ENCODE measurements at places on chromosomes 1 and 21. TPM values are rescaled to one million over a fixed set of nuclear protein-coding genes. Genes with fewer than 3 reads are reported as not detected.

- no peak for DNase-seq
Observed at GRCh38 chr1:93864175-93864574, 14.8 kb downstream of the DNTTIP2 start.

ERVH48-1 gene
- polyA plus RNA-seq = 1.8 TPM

GRCh38 chr1:215710036-215710898 lies 143.2 kb downstream of the KCTD3 start:
- peak; percentile 59 for DNase-seq

LCE1C gene
- not detected for polyA plus RNA-seq

DNA sequence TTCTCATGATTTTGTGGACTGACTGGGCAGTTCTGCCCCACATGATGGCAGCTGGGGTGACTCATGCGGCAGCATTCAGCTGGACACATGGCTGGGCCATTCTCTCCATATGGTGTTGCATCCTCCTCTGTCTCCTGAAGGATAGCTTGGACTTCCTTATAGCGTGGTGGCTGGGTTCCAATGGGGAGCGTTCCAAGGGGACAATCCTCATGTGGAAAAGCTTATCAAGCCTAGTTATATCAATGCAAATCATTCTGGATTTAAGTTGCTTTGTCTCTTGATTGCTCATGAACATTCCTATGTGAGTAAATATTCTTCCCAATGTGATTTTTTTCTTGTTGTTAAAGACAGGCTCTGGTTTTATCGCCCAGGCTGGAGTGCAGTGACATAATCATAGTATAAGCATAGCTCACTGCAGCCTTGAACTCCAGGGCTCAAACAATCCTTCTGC lies 13.2 kb upstream of the SLC2A1 start:
- DNase-seq = no peak

ENO1 gene
- polyA plus RNA-seq = 2,835 TPM

LCE1F gene
- not detected for polyA plus RNA-seq

DNA sequence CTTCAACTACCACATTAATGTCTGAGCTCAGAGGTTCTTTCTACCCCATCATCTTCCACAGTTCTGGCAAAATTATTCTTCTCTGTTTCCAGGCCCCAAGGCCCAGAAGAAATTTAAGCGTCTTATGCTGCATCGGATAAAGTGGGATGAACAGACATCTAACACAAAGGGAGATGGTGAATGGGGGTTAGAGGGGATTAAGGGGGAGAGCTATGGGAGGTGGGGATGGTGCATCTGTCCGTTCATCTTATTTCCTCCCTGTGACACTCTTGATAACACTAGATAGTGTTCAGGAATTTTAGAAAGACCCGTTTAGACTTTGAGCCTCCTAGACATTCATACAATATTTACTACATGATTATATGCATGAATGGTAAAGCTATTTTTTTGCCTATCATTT lies 17.6 kb upstream of the RPRD2 start:
- no peak for DNase-seq

SH3D21 gene
- polyA plus RNA-seq = 8.6 TPM

DNA sequence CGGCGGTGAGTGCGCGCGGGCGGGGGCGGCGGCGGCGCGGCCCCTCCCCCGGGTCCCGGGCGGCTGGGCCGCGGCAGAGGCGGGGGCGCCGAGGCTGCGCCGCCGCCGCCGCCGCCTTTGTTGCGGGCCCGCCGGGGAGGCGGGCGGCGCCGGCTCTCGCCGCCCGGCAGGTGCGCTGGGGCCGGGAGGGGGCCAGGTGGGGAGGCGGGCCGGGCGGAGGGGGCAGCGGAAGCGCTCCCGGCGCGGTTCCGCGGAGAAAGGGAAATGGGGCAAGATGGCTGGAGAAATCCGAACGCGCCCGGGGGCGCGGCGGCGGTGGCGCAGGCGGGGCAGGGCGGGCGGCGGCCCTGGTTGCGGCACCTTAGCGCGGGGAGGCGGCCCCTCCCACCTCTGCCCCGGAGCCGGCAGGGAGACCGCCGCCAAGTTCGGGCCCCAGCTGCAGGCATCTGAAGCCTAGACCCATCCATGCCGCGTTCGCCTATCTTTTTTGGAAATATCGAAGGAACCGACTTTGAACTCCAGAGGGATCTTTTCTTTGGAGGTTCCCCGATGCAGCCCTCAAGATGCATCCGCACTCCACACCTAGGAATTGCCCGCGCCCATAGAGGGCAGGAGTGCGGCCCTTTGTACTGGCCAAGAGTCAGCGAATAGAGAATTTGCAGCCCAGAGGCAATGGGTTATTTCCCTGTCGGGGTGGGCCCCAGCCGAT lies 479 bp downstream of the POGK start:
- DNase-seq = peak; percentile 17

RGS13 gene
- not detected for polyA plus RNA-seq

DNA sequence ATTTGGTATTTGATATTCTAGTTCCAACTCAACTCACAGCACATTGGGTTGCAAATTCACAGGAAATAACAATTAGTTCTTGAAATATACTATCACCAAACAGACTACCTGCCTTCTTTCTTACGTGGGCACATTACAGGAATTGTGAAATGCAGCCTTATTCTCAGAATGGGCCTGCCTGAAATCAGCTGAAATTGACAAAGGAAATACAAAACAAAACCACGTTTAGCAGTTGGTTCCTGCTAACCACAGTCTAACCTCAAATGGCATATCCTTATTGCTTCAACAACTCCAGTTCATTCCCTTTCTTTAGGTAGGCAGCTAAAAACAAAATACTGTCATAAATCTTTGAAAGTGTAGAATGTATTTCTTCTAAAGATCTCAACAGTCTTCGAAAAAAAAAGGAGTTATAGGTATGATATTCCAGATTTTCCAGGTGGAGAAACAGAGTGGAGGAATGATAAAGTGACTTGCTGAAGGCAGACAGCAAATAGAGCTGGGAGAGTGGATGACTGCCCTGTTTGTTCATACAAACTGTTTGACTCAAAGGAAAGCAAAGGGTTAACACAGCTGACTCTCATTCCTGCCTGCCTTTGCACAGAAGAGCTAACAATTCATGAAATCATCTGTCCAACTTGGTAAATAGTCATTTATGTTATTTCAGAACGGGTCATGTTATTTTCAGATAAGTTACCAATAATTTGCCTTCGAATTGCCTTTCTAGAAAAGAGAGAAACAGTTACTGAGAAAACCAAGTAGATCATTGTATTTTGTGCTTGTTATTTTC lies 1.6 kb upstream of the GREM2 start:
- DNase-seq = no peak

GRCh38 chr1:19220991-19221390 lies 10.9 kb upstream of the UBR4 start:
- no peak for DNase-seq

DNA sequence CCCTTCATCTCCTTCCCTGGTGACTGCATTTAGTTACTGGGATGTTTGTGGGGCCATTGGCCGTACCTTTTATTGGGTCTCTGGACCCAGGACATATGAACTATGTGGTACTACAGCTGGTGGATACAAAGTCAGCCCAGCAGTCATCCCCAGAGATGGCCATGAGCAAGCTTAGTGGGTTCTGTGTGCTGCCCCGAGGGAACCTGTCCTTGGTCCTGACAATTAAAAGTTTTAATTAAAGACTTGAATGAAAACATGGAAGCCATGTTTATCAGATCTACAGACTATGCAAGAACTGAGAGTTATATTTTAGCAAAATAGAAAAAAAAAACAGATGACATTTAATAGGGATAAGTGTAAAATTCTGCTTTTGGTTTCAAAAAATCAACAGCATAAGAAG lies 2.8 kb upstream of the NES start:
- no peak for DNase-seq

C4BPB gene
- polyA plus RNA-seq = 266 TPM

- DNase-seq = no peak
Observed at GRCh38 chr21:18986197-18986596, 582.6 kb upstream of the TMPRSS15 start.

PROK1 gene
- not detected for polyA plus RNA-seq

MRAP gene
- polyA plus RNA-seq = 0.57 TPM

MAP3K6 gene
- 3.2 TPM for polyA plus RNA-seq

GRCh38 chr1:210697185-210697584 lies 368.5 kb downstream of the HHAT start:
- DNase-seq = no peak

- DNase-seq = no peak
Observed at GRCh38 chr1:173195596-173196088, 11.5 kb downstream of the TNFSF4 start.

DNA sequence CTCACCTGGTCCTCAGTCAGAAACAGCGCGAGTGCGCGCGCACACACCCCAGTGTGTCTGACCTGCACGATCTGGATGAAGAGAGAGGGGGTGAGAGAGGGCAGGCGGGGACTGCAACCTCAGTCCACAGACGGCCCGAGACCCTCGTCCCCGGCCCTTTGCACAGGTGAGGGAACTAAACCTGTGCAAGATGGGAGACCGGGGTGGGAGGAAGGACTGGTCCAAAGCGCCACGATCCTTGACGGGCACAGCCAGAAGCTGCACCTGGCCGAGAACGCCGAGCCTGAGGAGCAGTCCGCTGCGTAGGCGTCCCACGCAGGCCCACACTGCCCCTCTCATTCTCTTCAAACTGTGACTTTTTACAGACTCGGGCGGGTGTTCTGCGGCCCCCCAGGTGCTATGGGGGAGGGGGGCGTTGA lies 519 bp upstream of the IQCC start:
- no peak for DNase-seq

DNA sequence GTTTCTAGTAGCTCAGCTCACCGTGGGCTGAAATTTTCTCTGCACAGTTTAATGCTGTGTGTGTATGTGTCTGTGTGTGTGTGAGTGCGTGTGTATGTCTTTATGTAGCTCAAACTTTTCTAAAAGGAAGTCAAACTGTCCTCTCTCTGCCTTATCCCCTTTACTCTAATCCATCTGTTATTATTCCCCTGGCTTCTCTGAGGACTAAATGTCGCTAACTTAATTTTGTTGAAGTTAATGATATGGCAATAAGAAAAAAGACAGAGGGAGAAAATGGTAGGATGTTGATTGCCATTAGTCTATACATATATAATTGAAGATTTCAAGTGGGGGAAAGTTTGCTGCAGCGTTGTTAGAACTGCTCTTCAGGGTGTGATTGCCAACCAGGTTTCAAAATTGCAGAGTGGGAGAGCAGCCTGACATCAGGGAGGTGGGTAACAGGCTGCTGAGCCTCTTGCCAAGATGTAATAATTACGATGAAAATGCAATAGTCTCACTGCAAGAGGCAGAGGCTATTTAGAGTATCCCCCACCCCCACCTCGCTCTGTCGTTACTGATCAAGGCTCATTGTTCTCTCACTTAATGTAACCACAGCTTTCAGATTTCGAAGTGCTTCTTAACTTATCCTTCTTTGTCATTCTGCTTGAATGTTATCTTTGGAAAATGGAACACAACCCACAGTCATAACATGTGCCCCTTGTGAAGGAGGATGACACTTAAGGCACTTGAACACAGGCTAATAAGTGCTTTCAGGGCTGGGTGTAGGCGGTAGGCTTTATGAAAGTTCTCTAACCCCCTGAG lies 559.0 kb upstream of the PLXNA2 start:
- no peak for DNase-seq

- no peak for DNase-seq
Observed at GRCh38 chr1:192984080-192984479, 75.1 kb downstream of the UCHL5 start.

GRCh38 chr1:29033829-29034466 lies 89.8 kb downstream of the TMEM200B start:
- peak; percentile 50 for DNase-seq

PTGFR gene
- polyA plus RNA-seq = not detected

KMO gene
- 0.01 TPM for polyA plus RNA-seq

DNA sequence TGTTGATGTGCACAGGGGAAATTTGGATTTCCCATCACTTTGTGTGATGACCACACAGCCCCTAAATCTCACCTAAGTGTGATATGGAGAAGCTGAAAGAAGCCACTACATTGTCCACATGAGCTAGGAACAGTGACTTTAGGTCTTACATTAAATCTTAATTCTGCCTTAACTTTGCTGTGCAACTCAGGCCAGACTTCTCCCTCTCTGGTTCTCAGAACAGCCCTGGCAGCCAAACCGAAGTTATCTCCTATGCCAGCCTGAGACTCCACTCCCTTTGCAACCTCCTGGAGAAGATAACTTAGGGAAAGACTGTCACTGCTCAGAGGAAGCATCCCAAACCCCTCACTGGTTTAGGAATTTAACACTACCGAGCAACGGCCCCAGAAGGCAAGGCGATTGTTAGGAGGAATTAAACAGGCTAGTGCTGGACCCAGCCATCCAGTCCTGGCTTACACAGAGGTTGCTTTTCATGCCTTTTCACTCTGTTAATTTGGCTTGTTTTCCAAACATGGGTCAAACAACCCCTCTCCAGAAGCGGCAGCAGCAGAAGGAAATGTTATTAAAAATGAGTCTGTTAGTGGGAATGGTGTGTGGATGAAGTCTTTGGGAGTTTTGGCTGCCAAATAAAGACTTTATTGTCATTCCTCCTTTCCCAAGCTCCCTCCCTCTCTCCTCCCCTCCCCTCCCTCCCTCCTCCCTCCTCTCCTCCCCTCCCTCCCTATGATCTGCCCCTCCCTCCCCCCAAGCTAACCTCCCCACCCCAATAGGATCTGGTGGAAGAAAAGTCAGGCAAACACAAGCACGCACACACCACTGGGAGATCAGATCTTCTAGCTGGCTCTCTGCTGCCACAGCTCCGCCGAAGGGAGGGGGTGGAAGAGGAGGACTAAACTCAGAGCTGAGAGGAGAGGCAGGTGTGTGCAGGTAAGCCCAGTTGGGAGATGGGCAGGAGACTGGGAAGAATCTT lies at the start of gene PRELP:
Gene PRELP (plus strand): TSS at position 795 of the 970 bp plus-strand sequence. CDS start 7,379 bp downstream, outside the sequence.
- DNase-seq = no peak

DNA sequence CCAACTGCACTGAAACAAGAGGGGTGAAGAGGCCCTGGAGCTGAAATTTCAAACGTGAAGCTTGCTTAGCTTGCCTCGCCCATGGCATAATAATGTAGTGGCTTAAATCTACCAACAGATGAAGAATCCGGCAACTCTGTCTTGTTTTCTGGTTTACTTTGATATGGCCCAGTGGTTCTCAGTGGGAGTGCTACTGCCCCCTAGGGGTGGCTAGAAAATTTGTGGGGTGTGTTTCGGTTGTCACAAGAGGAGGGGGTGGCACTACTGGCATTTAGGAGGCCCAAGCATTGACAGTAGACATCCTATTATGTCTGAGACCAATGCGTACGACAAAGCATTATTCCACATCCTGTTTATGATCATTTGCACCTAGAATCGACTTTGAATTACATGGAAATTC lies 51.9 kb upstream of the C8B start:
- peak; percentile 21 for DNase-seq

- DNase-seq = no peak
Observed at GRCh38 chr1:33277488-33278084, 21.3 kb downstream of the ZNF362 start.

ANKRD65 gene
- 13.2 TPM for polyA plus RNA-seq

LHX4 gene
- 0.03 TPM for polyA plus RNA-seq

DNA sequence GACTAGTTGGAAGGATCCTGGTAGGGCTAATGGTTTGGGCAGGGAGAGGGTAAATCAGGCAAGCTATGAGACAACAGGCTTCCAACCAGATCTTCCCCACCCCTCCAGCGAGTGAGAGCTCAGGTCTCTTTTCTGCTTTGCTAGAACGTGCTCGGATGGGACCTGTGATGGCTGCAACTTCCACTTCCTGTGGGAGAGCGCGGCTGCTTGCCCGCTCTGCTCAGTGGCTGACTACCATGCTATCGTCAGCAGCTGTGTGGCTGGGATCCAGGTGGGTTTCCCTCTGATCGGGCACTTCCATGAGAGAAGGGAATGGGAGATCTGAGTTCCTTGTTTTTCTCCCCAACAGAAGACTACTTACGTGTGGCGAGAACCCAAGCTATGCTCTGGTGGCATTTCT lies 14.0 kb upstream of the SARS1 start:
- no peak for DNase-seq

- no peak for DNase-seq
Observed at GRCh38 chr1:2928366-2929325, 92.6 kb upstream of the ACTRT2 start.

MCOLN2 gene
- not detected for polyA plus RNA-seq
